ENCODE measurements at places on chromosomes 6 and 20. TPM values are rescaled to one million over a fixed set of nuclear protein-coding genes. Genes with fewer than 3 reads are reported as not detected.

Gene TMEM200A
- 24.0 TPM for total RNA-seq

DNA sequence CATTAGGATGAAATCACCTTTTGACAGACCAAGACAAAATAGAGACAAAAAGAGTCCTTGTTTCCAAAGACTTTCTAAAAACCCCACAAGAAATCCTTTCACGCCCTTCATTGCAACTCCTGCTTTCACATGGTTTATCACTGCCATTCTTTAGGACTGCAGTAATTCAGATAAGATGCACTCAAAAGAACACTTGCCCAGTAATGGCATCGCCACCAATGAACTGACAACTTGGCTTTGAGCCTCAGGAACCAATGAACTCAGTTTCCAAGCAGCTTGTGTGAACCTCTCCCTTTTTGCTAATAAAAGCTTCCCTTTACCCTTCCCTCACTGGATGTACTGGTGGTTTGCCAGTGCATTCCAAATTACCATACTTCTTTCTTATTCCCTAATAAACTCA, 21.8 kb downstream of the OSTM1 start:
- no peak for DNase-seq

Gene NRM
- total RNA-seq = 15.5 TPM

- DNase-seq = no peak
Measured at GRCh38 chr6:111657146-111657545, 51.5 kb upstream of the TRAF3IP2 start.

DNA sequence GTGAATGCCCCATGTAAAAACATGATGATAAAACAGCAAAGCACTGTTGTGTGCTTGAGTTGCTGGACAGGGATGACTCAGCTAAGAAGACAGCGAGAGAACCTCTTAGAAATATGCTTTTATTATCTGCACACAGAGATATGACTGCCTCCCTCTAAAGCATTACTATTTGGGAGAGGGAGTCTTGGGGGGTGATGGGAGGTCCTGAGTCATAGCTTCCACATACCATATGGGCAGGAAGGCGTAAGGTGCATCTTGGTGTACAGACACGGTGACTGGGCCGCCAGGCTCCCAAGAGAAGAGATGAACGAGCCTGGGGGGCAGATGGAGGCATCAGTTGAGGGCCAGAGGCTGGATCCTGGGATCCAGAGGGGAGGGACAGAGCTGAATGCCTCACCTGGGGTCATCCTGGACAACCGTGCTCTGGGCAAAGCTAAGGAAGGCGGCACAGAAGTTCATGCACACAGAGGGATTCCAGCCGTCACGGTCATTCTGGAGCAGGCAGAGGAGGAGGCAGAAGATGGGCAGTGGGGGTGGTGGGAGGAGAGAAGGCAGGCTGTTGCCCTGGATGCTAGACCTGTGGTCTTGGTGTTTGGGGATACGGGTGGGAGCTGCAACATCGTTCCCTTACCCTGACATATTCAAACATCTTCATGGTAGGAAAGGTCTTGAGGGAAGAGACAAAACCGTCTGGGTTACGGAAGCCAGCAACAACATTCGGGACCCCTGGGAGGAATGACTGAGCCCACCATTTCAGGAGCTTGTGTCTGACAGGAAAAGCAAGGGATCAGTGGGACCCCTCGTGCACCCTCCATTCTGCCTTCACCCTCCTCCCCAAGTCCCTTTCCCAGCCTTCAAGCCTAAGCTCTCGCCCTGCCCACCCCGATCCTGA, 2.0 kb downstream of the DXO start:
- DNase-seq = peak; percentile 50

Gene HLA-DQA1
- total RNA-seq = 10.8 TPM

- no peak for DNase-seq
Measured at GRCh38 chr20:4942331-4942730, 59.0 kb downstream of the SLC23A2 start.

GRCh38 chr20:42531508-42531961, 658.2 kb downstream of the PTPRT start:
- no peak for DNase-seq

Gene L3MBTL1
- total RNA-seq = 6.7 TPM

DNA sequence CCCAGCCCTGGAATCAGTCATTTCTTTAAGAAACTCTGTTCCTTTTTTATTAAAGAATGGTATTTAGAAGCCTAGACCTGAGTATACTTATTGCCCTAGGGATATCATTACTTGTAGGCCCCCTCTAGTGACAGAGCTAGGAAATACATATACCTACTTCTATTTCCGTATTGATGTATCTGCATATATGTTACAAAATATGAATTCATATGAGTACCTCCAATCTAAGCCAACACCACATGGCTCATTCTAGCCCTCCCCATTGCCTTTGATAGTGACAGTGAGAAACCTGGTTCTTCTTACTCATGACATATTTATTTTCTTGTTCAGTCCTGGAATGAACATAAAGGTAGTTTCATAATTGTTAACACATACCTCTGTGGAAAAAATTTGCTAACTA, 137.2 kb downstream of the FARS2 start:
- no peak for DNase-seq

DNA sequence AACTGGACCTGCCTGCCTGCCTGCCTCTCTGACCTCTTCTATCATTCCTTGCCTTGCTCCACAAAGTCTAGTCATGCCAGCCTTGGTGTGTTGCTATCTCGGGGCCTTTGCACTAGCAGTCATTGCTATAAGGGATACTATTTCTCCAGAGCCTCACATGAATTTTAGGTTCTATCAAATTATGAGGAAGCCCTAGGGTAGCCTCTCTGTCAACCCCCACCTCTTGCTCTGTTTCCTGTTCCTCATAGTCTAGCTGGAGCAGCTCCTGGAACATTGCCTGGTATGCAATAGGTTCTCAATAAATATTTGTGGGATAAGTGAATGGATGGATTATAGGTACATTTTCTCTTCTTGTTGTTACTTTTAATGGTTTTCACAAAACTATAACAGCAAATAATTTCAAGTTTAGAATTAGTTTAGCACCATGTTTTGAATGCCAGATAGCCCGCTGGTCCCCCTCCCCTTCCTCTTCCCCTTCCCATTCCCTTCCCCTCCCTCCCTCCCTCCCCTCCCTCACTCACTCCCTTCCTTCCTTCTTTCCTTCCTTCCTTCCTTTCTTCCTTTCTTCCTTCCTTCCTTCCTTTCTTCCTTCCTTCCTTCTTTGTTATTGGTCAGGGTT, 46.9 kb upstream of the DTNBP1 start:
- DNase-seq = no peak

- no peak for DNase-seq
Measured at GRCh38 chr6:80446454-80447045, 340.1 kb downstream of the BCKDHB start.

DNA sequence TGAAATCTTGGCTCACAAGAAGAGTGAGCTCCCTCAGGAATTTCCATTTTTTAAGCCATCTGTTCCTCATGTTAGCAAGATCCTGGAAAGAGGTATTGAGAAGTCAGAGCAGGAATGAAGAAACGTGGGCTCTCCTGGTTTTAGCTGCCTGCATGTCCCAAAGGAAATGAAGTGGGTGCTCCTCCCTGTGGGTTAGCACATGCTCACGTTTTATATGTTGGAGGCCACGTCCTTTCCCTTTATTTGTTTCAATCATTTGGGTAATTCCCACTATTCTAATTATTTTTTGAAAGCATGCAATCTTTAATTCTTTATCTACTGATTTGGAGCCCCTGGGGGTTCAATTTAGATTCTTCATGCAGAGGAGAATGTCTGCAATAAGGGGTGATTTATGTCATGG, 4.3 kb upstream of the MAP3K4 start:
- no peak for DNase-seq

Gene ZFP64
- total RNA-seq = 8.1 TPM

Gene KIAA1586
- 15.3 TPM for total RNA-seq

DNA sequence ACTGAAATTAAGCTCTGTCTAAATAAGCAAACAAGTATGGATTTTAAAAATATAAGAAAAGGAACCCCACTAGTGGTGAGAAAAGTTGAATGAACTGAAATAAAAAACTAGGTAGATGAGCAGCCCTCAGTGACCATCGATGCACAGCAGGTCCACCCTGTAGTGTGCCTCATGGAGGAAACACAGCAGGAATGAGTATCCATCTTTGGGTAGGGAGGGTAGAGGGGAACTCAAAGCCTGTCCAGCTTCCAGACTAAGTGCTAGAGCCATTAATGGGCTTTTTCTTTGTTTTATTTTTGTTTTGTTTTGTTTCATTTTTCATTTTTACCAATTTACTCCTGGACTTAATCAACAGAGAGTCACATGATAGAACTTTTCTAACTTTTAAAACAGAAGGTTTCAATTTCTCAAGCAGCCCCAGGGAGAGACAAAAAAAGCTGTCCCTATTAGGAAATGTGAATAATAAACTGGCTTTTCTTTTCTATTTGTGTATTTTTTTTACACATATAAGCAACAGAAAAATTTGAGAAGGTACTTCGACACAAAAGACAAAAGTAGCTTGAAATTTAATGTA, 700.6 kb downstream of the HACE1 start:
- DNase-seq = no peak

DNA sequence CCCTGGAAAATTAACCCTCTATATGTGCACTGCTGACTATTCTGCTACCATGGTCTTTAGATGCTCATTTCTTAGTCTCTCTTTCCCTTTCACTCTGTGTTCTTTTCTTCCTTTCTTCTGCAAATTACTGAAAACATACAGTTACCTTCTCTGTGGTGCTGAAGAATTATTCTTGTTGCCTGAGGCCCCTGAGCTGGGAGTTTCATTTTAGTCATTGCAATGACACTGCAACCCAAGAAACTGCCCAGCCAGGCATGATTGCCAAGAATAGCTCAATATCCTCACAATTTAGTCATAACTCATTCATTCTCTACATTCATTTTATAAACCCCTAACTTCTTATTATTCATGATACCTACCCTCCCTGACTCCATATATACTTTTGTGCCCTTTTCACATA, 245.8 kb upstream of the RAB32 start:
- no peak for DNase-seq

Gene VWA7
- 0.48 TPM for total RNA-seq

DNA sequence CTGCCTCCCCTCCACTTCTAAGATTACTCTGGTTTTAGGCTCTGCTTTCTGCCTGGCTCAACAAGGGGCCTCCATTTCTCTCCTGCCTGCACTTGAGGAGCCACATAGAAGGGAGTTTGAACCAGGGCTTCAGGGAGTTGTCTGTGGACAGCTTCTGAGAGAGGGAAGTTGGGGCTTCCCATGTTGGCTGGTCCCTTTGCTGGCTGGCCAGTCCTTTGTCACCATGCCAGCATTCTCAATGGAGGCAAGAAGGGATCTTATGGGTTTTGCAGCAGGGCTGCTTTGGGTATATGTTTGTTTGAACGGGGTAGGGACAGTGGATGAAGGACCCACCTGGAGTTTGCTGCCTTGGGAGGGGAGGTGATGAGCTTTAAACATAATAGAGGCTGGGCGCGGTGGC, 124.9 kb downstream of the CARMIL1 start:
- no peak for DNase-seq
